NK-92 treated with Interleukin-12 subunit alpha and Interleukin-12 subunit beta, amount 100 ng/mL, for 24 hours (cell line): ENCODE measurements at places on chromosomes 6 and 20.

GRCh38 chr20:50708845-50709635, 17.7 kb upstream of the RIPOR3 start:
- no peak for DNase-seq

GRCh38 chr6:103799971-103800670, 1059.6 kb downstream of the HACE1 start:
- DNase-seq: no peak

GRCh38 chr20:44967207-44967807, 995 bp downstream of the STK4 start:
- DNase-seq: no peak

DNA sequence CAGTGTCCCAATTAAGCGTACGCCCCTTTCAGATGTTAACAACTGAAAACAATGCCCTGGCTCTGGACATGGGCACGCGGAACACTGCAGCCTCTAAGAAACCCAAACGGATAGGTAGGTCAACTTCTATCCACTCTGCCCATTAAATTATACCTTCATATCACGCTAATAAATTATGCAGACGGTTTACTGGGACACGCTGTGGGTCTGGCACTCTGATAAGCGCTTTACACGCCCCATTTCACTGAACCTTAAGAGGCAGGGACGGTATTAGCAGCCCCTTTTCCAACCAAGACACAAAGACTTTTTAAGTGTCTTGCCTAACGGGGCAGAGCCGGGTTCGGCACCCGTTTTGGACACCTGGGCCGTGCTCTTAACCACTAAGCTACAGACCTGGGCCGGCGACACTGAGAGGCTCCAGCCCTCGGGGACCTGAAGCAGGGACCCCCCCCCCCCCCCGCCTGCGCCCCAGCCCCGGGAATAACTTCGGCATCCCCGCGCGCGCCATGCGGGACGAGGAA, 744 bp downstream of the STAU1 start:
- no peak for DNase-seq

GRCh38 chr6:3911614-3912336, 62.6 kb downstream of the FAM50B start:
- DNase-seq: no peak

DNA sequence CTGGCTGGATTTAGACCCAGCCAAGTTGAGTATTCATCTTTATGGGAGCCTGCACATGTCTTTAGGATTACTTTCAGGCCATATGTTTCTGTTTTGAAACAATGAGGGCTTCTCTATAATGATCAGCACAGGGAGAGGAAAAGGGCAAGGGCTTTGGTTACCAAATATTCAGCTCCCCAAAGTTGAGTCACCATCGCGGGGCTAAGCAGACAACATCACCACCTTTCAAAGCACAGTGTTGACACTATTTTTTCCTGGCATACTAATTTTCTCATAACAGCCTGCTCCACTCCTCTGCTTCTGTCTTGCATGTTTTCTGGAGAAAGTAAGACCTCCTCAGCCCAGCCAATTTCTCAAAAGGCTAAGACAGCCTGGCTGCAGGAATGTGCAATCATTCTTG, 4.9 kb downstream of the SCML4 start:
- no peak for DNase-seq

DNA sequence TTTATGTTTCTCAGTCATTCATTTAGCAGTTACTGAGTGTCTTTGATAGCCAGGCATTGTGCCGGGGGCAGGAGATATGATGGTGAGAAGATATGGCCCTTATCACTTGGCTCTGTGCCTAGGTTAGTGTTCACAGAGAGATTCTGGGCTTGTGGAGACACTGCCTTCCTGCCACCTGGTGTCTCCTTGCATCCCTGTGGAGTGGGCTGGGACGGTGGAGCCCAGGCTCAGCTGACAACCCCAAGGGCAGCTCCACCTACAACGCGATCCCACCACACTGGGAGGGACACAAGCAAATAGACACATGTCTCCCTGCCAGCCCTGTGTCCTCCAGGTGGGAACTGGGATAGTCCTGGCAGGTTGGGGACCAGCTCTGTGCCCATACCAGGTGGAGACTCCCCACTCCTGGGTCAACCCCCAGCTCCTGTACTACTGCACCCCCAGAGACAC, 30.3 kb upstream of the VEGFA start:
- DNase-seq: no peak

DNA sequence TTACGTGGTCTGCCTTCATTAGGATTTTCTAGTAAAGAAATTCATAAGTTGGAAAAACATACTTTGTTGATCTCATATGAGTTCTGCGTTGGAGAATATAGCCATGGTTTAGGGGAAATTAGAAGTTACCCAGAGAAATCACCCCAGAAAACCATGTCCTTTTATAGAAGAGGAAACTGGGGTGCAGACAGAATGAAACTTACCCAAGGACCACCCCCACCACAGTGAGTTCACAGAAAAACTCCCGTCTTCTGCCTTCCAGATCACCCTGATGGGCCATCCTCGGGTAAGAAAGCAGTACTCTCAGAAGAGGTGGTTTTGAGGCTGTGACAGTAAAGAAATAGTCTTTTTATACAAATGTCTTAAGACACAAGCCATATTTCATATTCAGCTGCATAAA, 25.1 kb upstream of the MAFB start:
- no peak for DNase-seq

- DNase-seq: no peak
Measured at GRCh38 chr6:76703786-76704185, 631.3 kb upstream of the IMPG1 start.

DNA sequence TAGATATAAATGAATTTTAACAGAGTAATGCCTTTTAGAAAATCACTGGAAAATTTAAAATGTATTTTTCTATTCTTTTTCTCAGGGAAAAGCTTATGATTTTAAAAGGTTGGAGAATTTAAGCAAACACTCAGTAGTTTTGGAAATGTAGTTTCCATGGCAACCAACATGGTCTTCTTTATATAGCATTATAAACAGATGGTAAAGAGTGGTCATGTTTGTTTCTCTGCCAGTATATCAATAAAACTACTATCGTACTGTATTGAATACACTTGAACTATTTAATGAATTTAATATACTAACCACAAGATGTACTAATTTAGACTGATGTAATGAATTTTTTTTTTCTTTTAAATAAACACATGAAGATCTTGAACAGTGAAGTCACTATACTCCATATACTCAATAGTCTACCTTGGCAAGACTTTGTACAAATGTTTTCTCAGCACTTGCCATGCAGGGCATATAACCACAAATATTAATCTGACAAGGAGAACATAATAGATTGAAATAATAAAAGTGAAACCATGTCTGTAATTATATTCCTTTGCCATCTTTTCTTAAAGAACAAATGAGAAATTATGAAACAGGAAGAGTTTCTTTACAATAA, 105.5 kb downstream of the PDSS2 start:
- DNase-seq: no peak

DNA sequence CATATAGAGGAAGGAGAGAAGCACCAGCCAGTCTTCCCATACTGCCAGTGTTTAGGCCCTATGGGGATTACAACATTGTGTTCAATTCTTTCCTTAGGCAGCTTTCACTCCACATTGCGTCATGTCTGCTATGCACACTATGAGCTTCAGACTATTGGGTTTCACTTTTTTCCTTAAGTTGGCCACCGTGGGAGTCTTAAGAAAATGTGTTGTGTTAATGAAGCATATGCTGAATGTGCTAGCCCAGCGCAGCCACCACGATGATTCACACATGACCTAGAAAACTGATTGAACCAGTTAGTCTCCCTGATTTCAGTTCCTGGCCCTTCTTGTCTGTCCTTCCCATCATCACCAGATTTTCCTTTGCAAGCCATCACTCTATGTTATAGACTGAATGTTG, 21.5 kb downstream of the TUBB2B start:
- DNase-seq: no peak

- DNase-seq: no peak
Measured at GRCh38 chr6:62286470-62286843, 432 bp upstream of the KHDRBS2 start.

DNA sequence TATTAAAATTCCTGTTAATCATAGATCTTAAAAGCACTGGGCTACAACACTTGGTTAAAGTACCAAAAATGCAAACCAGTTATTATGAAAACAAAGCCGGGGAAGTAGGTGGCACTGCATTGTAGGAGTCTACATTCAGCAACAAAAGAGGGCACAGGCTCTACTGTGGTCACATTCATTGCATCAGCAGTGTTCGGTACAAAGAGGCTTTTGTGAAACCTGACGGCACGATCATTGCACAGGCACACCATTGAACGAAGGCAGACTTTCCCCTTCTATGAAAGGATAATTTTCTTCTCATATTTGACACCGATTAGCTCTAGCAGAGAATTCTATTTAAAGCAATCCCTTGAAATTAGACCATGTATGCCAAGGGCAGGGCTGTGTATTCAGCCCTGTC, 44.6 kb upstream of the AGPAT4 start:
- no peak for DNase-seq

DNA sequence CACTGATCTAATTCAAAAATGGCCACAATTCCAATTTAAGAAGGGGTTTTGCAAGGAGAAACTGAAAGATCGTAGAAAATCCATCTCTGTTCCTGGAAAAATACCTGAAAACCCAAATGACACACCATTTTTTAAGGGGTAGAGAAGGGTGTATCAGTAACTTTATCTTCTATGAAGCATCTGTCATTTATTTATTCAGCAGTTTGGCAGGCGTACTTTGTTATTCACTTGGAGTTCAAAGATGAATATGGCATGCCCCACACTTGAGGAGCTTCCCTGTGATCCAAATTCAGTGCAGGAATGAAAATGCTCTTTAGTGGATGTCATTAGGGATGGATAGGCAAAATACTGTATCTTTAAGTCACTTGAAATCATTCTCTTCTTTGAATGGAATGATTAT, 7.2 kb downstream of the HINT3 start:
- DNase-seq: no peak

- no peak for DNase-seq
Measured at GRCh38 chr6:11659757-11660156, 118.8 kb downstream of the ADTRP start.

DNA sequence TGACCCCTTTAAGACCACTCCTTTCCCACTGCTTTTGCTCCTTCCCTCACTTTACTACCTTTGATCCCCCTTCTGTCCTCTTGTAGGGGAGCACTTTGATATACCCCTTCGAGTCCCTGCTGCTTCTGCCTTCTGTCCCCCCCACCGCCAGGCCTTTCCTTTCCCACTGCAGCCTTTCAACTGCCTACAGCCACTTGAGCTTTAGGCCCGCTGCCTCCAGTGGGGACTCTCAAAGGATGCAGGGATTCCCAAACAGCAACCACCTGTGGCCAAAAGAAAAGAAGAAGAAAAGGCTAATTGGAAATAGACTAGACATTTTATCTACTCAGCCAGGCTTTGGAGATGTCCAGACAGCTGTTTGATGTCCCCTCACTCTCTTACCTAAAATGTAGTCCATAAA, 77.0 kb upstream of the DTNBP1 start:
- DNase-seq: no peak

GRCh38 chr6:25606151-25606550, 45.9 kb upstream of the SCGN start:
- no peak for DNase-seq

DNA sequence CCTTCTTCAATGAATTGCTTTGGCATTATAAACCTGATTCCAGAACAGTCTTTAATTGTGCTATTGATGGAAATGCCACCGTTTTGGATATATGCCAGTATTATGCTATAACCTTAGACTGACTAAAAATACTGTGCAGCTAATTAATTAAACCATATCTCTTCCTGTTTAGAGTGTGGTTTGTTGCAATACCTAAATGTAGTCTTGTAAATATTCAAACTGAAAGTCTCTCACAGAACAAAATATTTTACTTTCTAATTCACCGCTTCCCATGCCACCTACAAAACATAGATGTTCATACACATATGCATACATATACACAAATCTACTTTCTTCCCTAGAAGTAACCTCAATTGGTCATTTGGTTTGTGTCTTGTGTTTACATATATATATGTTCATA, 126.6 kb downstream of the SIM1 start:
- no peak for DNase-seq

GRCh38 chr20:35523298-35523888, 6.1 kb downstream of the C20orf173 start:
- DNase-seq: no peak

DNA sequence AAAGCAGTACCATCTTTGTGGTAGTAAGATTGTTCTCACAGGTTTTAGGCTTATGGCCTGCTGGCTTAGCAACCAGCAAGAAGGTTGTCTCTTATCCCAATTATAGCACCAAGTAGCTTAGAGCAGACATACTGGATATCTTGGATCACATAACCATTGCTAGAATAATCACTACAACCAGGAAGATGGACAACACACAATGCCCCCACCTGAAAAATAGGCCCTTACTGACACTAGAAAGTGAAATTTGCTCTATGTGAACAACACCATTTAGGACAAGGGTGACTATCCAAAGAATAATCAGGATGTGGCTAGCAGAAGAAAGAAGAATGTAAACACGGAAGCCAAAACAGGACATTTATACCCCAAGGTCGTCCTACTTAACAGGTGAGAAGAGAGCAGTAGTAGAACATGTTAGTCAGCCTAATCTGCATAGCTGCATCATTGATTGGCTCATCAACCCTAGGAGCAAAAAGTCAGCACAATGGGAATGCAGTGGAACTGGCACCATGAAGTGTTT, 172.7 kb upstream of the MARCKS start:
- DNase-seq: no peak

DNA sequence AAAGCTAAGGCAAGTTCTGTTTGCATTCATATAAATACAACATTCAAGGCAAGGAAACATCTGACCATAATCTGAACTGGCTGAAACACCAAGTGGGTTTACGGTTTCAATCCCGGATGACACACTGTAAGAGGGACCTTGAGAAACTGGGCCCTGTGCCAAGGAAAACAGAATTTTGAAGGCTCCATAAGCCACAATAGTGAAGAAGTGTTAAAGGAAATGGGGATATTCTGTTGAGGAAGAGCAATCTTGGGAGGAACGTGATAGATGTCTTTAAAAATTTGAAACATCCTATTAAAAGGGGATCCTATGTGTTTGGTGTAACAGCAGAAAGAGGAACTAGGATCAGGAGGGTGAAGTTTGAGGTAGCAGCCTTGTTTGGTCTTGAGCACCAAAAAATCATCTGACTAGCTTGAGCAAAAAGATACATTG, 82.4 kb upstream of the TAB2 start:
- DNase-seq: no peak

DNA sequence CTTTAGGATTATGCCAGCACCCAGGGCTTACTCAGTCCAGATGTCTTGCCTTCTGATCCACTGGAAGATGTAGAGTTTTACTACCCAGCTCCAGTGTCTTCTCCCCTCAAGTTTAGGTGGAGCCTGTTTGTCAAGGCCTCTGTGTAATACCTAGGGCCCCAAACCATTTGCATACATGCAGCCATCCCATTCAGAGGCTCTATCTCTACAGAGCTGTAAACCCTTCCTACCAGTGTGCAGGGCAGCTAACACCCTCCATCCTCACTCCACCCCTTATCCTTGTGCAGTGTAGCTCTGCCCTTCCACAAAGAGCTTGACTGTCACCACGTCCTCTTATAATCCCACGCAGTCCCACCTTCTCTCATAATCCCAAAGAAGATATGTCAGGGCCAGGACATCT, 84.8 kb upstream of the SHLD1 start:
- no peak for DNase-seq
